Hypothalamus (tissue), 51 donors: ENCODE measurements at places on chromosomes 2 and 18.

GRCh38 chr2:64789466-64790320, 136.0 kb upstream of the SERTAD2 start:
- no peak for DNase-seq

- DNase-seq, result no peak
Observed at GRCh38 chr2:98773169-98773568, 42.2 kb upstream of the MGAT4A start.

DNA sequence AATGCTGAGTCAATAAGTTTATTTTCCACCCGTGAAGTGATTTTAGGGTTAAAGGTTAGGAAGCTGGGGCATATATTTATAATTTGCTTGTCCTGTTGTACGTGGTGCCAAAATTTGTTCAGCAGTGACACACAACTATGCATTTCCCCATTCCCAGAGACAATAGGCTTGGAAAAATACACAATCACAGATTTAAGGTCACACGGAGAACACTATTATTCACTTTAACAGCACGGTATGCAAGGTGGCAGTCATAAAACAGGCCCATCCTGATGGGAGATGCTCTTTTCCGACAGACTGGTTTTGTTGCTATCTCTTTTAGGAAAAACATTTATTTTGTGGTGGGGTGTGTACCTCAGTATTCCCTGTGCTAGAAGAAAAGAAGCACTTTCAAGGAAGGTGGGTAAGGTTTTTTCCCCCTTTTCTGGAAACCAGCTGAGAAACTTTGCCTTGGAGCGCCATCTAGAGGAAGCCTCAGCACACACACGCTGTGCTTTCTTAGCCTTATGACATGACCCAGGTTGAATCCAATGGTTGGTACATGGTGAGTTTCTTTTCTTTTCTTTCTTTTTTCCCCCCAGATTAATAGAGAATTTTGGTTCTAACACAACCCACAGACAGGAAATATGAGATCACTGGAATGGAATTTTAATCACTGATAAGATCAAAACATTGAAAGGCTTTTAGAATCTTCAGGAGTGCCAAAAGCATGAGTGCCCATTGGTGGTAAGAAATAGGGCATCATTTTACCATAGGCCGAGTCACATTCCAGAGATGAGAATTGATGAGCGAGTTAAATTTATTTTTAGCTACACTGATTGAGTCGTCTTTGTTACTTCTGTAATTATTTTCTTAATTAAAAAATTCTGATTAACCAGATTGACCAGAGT, 332.1 kb downstream of the AGPS start:
- no peak for DNase-seq

- no peak for DNase-seq
Observed at GRCh38 chr2:78029392-78029995, 507.3 kb upstream of the LRRTM4 start.

DNA sequence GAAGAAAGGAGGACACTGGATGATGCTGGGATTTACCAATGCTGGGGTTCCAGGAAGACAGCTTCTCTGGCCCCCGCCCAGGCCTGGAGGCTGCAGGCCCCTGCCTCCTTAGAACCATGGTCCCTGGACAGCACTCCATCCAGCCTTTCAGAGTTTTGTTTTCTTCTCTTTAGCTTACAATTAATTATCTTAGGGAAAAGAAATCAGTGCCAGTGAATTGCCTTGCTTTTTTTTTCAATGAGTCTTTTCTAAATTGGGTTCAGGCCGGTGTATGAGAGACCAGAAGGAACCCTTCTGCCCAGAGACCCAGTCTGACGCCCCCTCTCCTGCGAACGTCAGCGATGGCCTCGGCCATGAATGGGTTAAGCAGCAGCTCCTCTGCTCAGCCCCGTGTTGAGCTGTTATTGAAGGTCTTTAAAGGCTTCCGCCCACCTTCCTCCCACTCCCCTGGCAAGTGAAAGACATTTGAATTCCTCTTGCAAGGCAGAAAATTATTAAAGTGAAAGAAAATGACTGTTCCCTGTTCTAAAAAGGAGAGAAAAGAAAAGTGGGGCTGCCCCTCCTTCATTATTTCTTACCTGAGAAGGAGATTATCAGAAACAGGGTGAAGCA, 65.7 kb upstream of the CHMP1B start:
- DNase-seq, result no peak

- DNase-seq, result no peak
Observed at GRCh38 chr2:25597881-25598280, 75.5 kb downstream of the DTNB start.

DNA sequence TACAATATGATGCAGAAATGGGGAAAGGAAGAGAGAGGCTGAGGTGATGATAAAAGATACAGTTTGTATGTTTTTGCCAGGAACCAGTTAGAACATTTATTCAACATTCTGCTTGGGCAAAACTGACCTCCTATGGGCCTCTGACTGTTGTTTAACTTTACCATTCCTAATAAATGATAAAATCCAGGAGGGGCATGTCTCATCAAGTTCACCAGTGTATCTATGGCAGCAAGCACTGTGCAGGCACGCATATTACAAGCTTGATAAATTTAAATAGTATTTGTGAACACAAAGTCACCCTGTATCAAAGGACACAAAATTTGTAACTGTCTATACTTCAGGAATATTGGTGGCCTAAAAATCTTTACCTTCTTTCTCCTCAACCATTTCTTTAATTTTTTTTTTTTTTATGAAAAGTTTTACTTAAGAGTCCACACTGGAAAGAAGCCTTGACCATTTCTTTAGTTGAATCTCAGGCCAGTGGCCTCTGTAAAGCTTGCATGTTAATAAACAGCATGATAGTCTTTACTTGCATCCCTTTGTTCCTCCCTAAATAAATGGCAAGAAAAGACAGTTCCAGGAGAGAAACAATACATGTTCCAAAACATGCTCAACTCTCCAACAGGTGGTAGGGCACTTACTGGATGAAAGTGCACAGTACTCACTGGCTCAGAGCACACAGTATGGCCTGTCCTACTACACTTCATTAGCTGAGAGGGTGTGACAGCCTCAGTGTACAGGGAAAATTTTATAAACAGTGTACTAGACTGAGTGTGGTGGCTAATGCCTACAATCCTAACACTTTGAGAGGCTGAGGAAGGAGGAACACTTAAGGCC, 52.3 kb downstream of the SOS1 start:
- no peak for DNase-seq

GRCh38 chr2:168671932-168672331, 130.5 kb upstream of the NOSTRIN start:
- DNase-seq, result no peak

DNA sequence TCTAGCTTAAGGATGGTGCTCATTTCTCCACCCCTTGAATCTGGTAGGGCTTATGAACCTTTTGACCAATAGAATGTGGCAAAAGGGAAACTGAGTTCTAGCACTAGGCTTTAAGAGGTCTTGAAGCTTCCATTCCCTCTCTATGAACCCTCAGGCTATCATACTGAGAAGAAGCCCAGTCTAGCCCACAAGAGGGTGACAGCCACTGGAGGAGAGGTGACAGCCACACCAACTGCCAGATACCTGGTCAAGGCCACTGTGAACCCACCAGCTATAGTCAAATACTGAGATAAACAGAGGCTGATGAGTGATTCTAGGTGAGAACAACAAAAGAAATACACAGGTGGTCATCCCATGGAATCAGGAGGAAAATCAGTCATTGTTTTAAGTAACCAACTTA, 37.6 kb downstream of the NCKAP5 start:
- DNase-seq, result no peak

- no peak for DNase-seq
Observed at GRCh38 chr18:34857320-34857719, 147.2 kb downstream of the DTNA start.

DNA sequence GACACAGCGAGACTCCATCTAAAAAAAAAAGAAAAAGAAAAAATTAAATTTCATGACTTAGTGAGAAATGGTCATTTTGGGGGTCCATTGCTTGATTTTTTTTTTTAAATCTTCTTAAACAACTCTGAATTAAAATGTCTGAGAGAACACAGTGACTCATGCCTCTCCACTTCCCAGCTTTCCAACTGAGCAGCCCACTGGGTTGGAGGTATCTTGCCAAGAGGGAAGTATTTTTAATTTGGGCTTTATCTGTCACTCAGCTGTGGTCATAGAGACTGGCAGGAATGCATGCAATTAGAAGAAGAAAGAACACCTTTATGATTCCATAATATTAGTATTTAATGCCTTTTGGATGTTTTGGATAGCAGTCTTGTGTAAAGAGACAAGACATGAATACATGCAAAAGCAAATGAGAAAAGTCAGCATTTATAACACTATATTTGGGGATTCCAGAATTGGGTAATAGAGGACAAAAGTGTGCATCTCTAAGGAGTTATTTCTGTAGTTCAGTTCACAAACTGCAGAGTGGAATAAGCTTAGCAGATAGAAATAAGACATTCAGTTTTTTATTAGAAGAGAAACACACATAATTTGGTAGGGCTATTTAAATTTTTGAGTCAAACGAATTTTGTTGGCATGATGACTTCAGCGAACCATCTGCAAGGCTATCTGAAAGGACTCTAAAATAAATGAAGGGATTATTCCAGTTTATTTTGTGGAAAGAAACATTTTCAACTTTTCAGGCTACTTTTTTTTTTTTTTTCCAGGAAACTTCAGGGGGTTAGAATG, 254.8 kb downstream of the TGIF1 start:
- no peak for DNase-seq

DNA sequence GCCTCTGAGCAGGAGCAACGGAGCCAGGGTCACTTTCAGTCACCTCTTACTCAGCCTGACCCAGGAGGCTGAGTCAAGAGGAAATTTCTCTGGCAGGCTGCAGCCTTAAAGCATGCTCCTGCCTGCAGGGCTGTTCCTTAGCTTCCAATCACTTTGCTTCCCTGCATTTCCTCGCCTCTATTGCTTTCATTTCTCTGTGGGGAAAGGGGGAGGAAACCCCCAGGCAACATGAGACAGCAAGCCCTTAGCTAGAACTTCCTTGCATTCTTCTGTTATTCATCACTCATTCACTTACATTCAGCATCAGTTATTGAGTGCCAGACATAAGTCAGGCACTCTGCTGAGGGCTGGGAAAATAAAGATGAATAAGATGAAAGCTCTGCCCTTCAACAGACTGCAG, 13.0 kb downstream of the XDH start:
- no peak for DNase-seq

DNA sequence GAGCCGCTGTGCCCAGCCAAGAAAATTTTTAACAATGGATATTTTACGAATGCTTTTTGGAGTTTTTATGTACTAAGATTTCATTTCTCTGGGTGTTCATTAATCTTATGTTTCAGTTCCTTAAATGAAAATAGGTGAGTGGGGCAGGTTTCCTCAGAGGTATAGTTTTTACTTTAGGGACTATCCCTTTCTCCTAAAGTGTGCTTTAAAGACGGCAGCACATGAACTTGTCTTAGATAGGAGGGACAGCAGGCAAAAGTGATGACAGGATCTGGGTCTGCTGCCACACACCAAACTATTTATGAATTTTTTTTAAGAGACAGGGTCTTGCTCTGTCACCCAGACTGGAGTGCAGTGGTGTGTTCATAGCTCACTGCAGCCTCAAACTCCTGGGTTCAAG, 8.0 kb upstream of the REL start:
- no peak for DNase-seq

DNA sequence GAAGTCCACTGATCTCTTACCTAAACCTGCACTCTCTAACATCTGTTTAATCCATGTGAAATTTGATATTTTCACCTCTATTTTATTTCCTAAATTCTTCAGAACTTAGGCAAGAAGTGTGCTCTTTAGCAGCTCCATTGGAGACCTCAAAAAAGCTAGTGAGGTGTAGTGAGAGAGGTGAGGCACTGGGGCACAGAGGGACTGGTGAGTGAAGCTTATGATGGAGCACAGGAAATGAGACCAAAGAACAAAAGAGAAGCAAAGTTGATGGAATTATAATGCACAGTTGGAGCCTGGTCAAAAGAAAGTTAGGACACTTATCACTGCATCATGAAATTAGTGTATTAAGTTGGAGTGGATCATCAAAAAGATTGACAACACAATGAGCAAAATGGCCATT, 1050.7 kb upstream of the NRXN1 start:
- no peak for DNase-seq

DNA sequence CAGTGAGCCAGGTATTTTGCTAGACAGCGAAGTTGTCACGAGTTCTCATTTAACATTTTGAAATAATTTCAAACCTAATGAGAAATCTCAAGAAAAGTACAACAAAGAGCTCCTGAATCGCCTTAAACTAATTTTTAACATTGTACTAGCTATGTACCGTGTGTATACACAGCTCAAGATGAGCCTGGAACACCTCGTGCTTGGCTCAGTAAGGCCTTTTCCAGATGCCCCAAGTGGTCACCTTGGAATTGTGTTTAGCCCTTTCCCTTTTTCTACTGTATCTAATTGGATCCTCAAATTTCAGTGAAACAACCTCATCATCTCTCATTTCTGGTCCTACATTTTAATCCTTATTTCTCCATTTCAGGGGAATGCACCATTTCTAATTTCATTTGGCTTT, 7.2 kb downstream of the PTPN4 start:
- no peak for DNase-seq

DNA sequence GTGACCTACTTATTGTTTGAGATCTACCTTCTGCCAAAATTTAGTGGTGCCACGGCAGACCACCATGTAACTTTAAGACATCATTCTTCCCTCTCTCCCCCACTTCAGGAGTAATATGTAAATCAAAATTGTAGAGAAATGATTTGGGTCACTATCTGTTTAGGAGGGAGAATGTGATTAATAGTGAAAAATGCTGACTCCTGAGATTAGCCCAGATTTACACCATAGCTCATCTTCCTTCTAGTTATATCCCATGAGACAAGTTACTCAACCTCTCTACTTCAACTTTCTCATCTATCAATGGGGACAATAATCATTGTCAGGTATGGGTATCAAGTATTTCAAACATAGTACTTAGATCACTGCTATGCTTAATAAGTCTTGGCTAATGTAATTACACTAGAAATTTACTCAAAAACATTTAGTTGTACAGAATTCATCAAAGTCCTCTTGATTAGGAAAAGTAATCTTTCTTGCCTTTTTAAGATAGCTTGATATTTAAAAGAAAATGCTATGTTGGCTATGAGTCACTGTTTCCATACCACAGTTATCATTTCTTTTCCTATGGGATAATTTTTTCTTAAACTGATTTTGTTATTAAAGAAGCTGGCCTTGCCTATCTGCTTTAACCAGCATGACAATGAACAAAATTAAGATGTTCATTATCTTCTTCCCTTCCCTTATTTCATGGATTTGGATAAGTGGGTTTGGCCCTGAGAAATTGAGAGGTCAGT, 1038.9 kb upstream of the ZEB2 start:
- no peak for DNase-seq

- no peak for DNase-seq
Observed at GRCh38 chr2:102271844-102272243, 39.5 kb upstream of the IL1RL1 start.

- DNase-seq, result no peak
Observed at GRCh38 chr2:30692829-30693275, 114.4 kb downstream of the CAPN13 start.

DNA sequence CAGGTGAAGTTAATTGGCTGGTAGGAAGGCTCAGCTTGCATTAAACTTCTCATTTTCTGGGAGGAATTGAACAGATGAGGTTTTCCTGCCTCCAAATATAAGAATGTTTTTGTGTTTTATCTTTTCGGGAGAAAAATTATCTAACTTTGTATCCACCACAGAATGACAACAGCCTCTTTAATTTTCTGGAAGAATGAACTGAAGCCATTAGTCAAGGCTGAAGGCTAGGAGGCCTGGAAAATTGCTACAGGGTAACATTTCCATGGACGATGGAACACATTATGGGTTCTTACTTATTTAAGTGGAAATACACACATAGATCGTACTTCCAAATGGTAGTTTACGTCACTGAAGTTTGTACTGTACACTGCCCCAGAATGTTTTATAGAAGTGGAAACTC, 28.0 kb upstream of the ZNF236 start:
- no peak for DNase-seq
